ENCODE measurements at places on chromosomes 5 and 9.

- no peak for DNase-seq
These were observed 23.8 kb downstream of the ALG2 start for GRCh38 chr9:99197987-99198386.

- DNase-seq = no peak
These were observed 39.5 kb downstream of the MEGF10 start for GRCh38 chr5:127330116-127330515.

- DNase-seq = peak; percentile 73
These were observed 100.6 kb upstream of the SELENOP start for GRCh38 chr5:42912184-42912798.

- no peak for DNase-seq
These were observed 22.7 kb upstream of the SMIM23 start for GRCh38 chr5:171762903-171763302.

GRCh38 chr5:145218019-145218418 lies 617.1 kb downstream of the PRELID2 start:
- no peak for DNase-seq

DNA sequence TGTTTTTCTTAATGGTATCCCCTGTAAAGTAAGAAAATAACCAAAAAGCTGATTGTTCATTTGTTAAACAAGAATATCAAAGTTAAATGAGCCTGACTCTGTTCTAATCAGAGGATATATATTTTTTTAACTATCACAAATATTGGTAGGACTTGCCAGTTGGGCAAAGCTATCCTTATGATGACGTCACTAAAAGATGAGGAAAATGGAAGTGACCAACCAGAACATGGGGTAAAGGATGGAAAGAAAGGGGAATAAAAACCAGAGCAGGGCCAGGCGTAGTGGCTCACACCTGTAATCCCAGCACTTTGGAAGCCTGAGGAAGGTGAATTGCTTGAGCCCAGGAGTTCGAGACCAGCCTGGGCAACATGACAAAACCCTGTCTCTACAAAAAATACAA lies 811.6 kb upstream of the DMAC1 start:
- DNase-seq = no peak

GRCh38 chr5:88829775-88830174 lies 53.2 kb downstream of the MEF2C start:
- no peak for DNase-seq

GRCh38 chr9:14080959-14081542 lies 232.9 kb downstream of the NFIB start:
- no peak for DNase-seq

DNA sequence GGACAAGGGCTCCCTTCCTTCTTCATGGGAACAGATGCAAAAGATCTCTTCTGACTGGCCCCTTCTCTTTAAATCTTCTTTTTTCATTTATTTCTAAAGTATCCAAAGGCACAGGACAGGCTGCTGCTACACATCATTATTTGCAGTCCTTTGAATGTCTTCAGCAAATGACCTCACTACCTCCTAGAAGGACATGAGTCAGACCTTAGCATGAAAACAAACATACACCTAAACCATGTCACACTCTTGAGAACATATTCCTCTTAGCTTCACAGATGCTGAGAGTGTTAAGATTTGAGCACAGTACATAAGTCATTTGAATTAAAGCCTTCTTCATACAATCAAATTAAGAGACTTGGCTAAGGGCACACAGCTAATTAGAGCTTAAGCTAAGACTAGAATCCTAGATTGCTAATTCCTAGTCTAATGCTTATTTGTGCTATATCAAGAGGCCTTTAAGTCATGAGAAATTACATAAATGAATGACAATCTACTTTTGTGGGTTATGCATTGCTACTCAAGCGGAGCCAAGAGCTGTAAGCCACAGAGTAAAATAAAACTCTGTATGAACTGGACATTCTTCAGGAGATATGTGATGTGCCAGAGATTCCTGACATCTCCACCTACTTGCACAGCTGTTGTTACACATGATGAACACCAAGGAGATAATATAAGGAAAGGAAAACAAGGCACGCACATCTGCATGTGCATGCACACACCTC lies 109.1 kb upstream of the PTGER4 start:
- DNase-seq = no peak

- no peak for DNase-seq
These were observed 1854.6 kb upstream of the WWC1 start for GRCh38 chr5:166436872-166437271.

All from RPMI8226 (cell line).